Fibroblast of lung (primary cell): ENCODE measurements at places on chromosomes 16 and 17. TPM values are rescaled to one million over a fixed set of nuclear protein-coding genes. Genes with fewer than 3 reads are reported as not detected.

DNA sequence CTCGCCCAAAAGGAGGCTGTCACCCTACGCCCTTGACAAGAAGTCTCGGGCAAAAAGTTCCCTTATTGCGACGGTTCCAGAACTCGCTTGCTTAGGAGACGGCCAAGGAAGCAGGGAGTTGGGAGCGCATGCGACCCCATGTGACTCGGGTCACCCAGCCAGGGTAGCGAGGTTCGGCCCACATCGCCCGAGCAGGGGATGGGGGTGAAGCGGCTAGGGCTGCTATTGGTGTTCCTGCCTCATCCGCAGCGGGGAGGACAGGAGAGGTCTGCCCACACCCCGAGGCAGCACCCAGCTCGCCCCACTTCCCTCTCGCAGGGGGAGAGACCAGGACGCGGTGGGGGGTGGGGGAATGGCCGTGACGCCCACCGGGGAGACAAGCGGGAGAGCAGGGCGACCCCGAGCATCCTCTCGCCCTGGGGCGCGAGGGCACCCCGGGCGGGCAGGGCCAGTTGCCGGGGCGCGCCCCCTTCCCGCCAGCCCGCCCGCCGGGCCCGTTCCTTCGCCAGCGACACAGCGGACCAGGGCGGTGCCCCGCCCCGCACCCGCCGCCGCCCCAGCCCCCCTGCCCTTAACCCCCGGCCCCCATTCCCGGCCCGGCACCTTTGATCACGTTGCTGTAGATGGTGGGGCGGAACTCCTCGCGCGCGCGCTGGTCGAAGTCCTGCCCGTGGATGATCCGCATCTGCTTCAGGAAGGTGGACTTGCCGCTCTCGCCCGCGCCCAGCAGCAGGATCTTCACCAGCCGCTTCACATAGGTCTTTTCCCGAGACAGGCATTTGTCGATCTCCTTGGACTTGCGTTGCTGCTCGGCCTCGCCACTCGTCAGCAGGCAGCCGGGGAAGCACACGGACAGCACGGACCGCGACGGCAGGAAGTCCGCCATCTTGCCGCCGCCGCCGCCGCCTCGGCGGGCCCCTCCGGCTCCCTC, 567 bp downstream of the GNA13 start:
- no peaks in the 10 kb centered on the region for H3K4me1 ChIP-seq
- H3K27me3 ChIP-seq = no peaks in the 10 kb centered on the region
- DNase-seq = peak; percentile 30
- peaks cover 5% of the 10 kb centered on the region for H3K36me3 ChIP-seq

DNA sequence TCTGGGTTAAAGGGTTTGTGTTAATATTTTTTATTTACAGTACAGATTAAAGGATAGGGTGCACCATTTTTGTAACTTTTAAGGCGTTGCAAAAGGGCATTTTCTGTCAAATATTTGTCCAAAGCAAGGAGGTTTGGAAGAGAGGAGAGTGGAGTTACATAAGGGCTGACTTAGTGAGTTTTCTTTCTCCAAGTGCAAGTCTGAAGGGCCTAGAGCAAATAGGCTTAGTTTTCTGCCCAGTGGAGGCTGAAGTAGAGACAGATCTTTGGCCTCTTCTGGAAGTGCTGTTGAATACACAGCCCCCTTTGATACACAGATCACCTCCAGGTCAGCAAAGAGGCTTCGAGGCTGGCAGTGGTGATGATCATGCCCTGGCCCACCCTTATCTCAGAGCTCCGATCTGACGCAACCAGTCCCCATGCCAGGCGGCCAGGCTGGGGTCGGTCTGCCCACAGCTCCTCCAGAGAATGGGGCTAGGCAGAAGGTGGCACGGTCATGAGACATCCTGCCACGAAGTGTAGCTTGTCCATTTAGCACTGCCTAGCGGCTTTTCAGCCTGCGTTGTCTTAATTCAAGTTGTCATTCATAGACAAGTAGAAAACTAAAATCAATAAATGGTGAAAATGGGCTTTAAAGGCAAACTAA, 79.5 kb upstream of the IRX3 start:
- no peaks in the 10 kb centered on the region for H3K36me3 ChIP-seq
- no peak overlapping the region for H3K27ac ChIP-seq
- H3K4me3 ChIP-seq = no peak overlapping the region

DNA sequence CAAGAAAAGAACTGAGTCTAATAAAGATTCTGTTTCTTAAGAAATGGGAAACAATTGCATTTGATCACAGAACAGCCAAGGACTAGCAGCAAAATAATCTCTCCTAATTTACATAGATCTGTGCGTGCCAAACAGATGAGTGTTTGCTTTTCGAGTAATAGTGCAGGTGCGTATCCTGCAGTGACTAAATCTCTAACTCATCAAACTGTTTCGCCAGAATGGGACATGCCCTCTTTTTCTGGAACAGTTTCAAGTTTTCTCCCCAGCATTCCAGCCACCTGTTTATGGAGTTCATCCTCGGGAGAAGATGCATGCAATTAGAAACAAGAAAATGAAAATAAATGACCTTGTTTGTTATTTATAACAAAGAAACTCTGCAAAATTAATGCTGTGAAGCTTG, 5.7 kb upstream of the TOX3 start:
- no peaks in the 10 kb centered on the region for H3K4me1 ChIP-seq
- no peaks in the 10 kb centered on the region for H3K36me3 ChIP-seq
- no peak overlapping the region for H3K4me3 ChIP-seq
- no peak for DNase-seq

DNA sequence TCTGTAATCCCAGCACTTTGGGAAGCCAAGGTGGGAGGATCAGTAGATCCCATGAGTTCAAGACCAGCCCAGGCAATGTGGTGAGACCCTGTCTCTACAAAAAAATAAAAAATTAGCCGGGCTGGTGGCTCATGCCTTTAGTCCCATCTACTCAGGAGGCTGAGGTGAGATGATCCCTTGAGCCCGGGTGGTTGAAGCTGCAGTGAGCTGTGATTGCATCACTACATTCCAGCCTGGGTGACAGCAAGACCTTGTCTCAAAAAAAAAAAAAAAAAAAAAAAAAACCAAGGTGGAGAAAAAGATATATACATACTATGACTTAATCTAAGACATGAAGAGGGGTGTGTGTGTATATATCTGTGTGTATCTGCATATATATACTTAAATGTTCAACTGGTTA, 26.7 kb downstream of the BBS2 start:
- H3K27me3 ChIP-seq = no peaks in the 10 kb centered on the region
- H3K27ac ChIP-seq = no peak overlapping the region
- peaks cover 2% of the 10 kb centered on the region for H3K36me3 ChIP-seq
- no peaks in the 10 kb centered on the region for H3K4me1 ChIP-seq

The KRTAP4-11 gene
- not detected in 2 replicates for total RNA-seq

The PFAS gene
- 9.4 and 11.3 TPM in 2 replicates for total RNA-seq

The YBX2 gene
- under 0.01 TPM in 1 of 2 replicates, not detected in the other for total RNA-seq

The STX1B gene
- total RNA-seq = 1.3 and 2.1 TPM in 2 replicates
